Left colon (tissue), 2 donors: ENCODE measurements at places on chromosomes 2 and 18. TPM values are rescaled to one million over a fixed set of nuclear protein-coding genes. Genes with fewer than 3 reads are reported as not detected.

- DNase-seq: no peak
Observed at GRCh38 chr18:77248873-77249568, 627 bp upstream of the GALR1 start.

GRCh38 chr2:221097568-221097915, 474.6 kb downstream of the EPHA4 start:
- DNase-seq: no peak

GRCh38 chr18:9753846-9754245, 45.7 kb downstream of the RAB31 start:
- no peak for DNase-seq

DNA sequence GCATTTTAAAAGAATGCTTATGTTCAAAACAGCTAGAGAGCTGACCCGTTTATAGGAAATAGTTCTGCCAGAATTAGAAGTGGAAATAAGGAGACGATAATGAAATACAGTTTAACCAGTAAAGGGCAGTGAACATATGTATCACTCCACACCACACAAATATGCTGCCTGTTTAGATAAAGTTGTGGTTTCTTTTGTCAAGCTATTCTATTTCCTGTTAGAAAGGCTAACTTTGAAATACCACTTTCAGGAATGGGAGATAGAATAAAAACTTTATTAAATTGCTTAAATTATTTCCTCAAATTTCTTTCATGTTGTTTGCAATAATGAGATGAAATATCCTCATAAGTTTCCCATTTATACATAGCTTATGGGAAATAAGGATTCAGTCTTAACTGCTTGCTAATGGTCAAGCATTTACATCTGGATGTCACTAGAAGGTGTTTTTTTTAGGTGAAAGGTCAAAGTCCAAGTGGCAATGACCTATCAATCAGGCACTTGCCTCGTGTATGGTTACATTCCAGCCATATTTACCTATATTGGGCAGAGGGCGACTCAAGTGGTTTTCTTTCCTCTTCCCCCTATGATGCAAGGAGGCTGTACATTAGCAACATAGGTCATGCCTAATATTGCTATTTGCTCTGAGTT, 148.9 kb downstream of the ZEB2 start:
- DNase-seq: no peak

- DNase-seq: no peak
Observed at GRCh38 chr2:203585516-203585915, 50.4 kb upstream of the RAPH1 start.

DNA sequence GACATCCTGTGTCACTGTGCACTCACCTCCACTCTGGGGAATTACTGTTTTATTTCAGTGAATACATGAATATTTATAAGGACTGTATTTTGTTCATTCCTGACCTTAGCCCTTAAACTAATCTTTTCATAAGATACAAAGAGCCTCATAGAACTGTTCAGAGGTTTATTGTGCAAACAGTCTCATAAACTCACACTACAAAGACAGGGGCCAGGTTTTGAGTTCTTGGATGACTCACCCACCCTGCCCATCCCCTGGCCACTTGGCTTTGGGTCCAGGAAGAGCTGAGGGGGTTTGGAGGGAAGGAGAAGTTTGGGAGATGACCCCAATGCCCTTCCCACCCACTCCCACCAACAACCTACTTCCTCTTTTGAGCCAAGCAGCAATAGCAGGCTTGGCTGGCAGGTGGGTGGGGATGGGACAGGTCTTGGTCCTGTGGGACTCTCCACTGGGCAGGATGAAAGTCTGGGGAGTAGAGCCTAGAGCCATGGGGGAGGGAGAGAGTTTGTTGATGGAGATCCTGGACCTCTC, 43.1 kb upstream of the IL1R2 start:
- DNase-seq: no peak

DNA sequence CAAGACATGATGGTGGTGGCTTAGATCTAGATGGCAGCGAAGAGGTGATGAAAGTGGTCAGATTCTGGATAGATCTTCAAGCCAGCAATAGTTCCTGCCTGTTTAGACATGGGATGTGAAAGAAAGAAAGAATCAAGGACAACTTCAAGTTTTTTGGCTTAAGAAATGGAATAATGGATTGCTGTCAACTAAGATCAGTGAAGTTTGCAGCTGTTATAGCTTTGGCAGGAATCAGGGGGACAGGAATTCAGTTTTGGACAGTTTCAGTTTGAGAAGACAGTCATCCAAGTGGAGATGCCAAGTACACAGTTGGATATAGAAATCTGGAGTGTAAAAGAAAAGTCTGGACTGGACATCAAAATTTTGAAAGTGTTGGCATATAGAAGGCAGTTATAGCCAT, 283.7 kb upstream of the PKDCC start:
- DNase-seq: no peak

DNA sequence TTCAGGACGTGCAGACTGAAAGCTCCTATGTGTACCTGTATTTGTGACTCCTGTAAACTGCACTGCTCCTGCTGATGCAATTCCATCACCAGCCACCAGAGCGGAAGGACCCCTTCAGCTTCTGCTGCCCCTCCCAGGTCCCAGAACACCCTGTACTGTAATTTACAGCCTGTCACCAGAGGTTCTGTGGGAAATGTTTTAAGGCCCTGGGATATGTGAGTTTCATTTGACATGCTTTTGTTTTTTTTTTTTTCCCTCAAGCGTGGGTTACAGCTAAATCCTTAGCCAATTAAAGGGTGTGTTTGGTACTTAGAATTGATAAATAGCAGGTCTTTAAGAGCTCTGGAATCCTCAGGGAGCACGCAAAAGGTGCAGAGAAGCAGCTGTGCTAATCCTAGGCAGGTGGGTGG, 79.4 kb downstream of the KCTD1 start:
- DNase-seq: no peak

- no peak for DNase-seq
Observed at GRCh38 chr2:222548992-222549391, 106.9 kb downstream of the FARSB start.

- no peak for DNase-seq
Observed at GRCh38 chr18:75554176-75554575, 126.7 kb upstream of the SMIM21 start.

GRCh38 chr2:31193806-31194205, 23.5 kb downstream of the CAPN14 start:
- no peak for DNase-seq

- DNase-seq: no peak
Observed at GRCh38 chr2:144322379-144322778, 197.5 kb downstream of the ZEB2 start.

GRCh38 chr2:64594226-64594989, 59.3 kb downstream of the SERTAD2 start:
- no peak for DNase-seq

GRCh38 chr18:50405582-50406271, 30.9 kb downstream of the SKA1 start:
- DNase-seq: no peak

DNA sequence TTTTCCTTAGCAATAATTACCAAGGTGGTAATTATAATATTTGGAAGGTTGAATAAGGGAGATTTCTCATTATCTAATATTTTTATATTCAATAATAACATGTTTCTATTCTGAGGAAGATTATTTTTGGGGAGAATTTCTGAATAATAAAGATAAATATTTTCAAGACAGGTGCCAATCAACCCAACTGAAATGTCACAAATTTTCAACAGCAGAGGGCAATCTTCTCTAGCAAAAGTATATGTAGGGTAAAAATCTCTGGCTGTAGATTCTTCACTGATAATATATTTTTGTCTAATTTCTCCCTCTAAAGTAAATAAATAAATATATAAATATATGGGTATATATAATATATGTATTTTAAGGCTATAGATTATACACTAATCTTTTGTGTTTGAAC, 1187.2 kb upstream of the CRIM1 start:
- DNase-seq: no peak

DNA sequence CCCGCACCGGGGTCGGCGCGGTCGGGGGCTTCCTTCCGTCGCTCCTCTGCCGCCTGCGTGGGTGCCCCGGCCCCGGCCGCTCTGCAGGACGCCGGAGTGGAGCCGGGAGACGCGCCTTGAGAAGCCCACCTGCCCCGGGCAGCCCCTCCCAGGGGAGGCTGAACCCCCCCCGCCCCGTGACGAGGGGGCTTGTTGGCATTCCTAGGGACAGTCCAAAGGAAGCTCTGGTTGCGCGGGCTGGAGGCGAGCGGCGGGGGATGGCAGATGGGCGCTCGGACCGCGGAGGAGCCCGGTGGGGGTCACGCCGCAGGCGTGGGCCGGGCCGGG, 133.5 kb upstream of the MGAT5 start:
- no peak for DNase-seq

DNA sequence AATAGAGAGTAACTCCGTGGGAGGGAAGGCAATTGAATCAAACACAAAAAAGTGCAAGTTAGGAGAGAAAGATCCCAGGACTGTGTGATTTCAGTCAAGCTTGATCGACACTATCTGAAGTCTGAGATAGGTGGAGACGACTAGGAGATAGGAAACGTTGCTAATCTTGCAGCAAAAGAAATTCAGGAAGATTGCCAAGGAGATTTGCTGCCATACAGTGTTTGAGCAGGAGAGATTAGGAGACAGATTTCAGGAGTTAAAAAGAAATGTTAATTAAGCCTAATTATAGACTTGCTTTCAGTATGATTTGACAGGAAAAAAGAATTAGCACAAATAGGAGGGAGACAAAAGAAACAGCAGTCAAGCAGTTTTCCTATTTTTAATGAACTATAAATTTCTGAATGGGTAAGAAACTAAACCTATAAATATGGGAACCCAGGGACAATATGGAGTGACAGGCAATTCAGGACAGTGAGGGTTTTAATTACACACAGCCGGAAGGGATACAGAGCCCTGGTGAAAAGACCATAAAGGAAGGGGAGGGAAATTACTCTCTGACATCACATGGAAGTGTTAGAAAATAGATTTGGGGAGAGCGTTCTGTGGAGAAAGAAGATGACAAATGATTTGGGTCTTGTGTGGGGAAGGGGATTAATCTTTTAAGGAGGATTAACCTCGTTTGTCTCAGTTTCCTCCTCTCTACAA, 72.6 kb downstream of the SUCLG1 start:
- DNase-seq: no peak

GRCh38 chr2:31134480-31134879, 3.8 kb downstream of the GALNT14 start:
- no peak for DNase-seq

GRCh38 chr2:66925128-66925527, 472.0 kb upstream of the ETAA1 start:
- no peak for DNase-seq

- no peak for DNase-seq
Observed at GRCh38 chr2:222052934-222053367, 245.8 kb downstream of the PAX3 start.

- no peak for DNase-seq
Observed at GRCh38 chr2:109447251-109447661, 166.5 kb downstream of the SEPTIN10 start.

- DNase-seq: no peak
Observed at GRCh38 chr2:133849341-133849740, 281.1 kb upstream of the NCKAP5 start.

DNA sequence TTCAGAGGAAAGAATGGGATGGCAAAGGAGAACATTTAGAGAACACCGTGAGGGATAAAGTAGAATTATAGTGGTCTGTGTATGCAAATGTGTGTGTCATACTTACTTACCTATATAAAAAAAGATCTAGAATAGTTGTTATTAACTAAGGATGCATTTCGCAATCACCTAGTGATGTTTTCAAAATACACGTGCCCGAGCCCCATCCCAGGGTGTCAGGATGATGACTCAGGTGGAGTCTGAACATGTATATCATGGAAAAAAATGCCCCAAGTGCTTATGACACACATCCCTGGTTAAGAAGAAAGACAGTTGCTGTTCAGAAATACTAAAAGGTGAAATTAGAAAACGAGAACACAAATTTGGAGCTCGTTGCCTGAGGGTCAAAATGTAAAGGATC, 109.0 kb downstream of the CERS6 start:
- no peak for DNase-seq

DNA sequence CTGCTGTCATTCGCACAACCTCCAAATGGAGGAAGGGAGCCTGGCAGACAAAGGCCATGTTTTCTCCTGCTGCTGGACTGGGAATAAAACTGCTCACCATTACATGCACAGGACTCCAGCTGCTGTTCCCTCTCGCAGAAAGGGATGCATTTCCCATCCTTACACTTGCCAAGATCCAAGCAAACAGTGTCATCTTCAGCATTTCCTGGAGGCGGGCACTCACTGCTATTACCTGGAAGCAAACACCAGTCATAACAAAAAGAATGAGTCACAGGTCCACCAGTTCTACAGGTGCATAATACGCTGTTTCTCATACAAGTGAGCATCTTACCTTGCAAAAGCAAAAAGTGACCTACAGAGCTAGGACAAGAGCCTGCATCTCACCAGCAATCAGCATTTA, 22.7 kb downstream of the IAH1 start:
- DNase-seq: no peak

DNA sequence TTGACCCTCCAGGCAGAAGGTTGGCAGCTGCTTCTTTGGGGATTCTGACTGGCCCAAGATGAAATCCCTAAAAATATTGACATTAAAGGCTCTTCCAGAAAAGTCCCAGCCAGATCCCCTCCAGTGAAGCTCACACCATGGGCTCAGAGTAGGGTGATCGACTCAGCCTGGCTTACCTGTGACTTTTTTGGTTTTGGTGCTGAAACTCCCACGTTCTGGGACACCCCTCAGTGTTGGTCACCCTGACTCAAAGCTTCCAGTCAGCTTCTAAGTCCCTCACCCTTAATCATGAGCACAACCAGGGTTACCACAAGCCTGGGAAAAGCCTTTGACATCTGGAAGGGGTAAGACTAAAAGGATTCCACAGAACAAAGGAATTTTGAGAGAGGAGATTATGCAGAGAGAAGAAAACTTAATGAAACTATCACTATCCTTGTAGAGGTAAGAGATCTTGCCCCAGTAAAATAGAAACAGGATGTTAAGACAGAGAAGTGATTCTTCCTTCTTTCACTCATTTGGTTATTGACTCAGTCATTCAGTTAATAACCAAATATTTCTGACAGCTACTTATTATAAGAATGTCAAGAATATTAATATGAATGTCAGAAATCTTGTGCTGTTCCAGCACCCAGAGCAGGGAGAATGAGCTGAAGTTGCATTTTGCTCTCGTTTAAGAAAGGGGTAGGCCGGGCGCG, 66.8 kb upstream of the SEC11C start:
- no peak for DNase-seq

DNA sequence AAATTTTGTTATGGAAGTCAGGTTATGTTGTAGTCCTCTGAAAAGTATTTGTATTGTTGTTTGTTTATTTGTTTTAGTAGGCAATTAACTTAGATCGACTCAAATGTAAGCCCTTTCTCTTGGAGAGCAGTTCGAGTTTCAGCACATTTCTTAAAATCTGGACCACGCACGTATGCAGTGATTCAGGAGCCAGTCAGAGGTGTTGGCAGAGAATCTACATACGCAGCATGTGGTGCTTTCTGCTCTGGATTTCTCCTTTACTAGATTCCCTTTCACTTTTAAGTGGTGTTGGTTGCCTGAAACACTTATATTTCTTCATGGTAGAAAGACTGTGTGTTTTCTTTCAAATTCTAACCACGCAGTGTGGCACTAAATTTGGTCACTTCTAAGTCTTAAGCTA, 773.9 kb upstream of the LRATD1 start:
- no peak for DNase-seq

GRCh38 chr2:60007671-60008070, 545.8 kb downstream of the BCL11A start:
- no peak for DNase-seq

- DNase-seq: no peak
Observed at GRCh38 chr18:7814754-7815315, 247.7 kb downstream of the PTPRM start.

The GALR1 gene
- 0.11 TPM for total RNA-seq

The PARD3B gene
- 28.3 TPM for total RNA-seq

The FRZB gene
- total RNA-seq: 15.2 TPM

The MOGAT1 gene
- total RNA-seq: not detected

The FIGN gene
- 1.5 TPM for total RNA-seq

The HTR2B gene
- total RNA-seq: 0.12 TPM

The DSG4 gene
- 0.12 TPM for total RNA-seq

The FEV gene
- total RNA-seq: 4.8 TPM

The HES6 gene
- total RNA-seq: 54.8 TPM
